ENCODE measurements at places on chromosomes 2 and 18.

DNA sequence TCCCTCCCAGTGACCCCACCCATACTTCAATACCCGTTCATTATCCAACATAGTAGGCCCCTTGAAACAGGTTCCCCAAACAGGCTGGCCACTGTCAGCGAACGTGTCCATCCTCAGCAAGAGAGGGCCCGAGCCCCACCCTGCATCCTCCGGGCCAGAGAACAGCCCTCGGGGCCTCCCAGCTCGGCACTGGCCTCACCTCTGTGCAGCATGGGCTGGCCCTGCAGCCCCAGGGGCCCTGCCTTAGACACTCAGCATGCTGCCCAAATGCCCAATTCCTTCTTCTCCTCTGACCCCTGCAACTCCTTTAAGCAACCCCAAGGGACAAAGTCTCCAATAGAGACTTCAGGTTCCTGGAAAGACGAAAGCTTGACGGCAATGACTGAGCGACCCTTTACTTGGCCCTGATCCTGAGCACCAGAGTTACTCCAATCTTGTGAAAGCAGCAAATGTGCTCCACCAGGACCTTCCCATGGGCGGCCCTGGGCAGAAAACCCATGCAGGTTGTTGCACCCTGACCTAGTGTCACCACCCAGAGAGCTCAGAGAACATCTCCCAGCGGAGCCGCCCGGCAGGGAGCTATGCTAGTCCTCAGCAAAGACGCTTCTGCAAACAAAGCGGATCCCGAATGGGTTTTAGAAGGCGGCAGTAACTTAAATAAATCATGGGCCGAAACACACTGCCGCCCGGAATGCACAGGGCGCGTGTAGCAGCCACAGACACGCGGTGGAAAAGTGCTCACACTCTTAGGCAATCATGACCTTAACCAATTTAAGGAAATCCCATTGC is 782 bp downstream of the COL6A3 start:
- DNase-seq: no peak

DNA sequence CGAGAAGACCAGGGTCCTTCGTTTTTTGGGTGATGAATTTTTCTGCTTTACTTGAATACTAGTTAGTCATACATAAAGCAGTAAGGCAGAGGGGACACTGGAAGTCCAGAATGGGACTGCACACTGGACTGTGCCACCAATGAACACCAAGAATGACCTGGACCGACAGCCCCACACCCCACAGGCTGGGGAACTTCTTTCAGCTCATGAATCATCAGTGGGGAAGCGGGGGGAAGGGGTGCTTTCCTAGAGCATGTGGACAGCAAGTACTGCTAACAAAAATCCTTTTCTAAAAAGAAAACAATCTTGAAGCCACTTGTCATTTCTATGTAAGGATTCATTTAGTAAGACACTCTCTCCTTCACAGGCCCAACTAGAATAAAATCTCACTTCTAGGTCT is 86.0 kb downstream of the DTNB start:
- DNase-seq: no peak

DNA sequence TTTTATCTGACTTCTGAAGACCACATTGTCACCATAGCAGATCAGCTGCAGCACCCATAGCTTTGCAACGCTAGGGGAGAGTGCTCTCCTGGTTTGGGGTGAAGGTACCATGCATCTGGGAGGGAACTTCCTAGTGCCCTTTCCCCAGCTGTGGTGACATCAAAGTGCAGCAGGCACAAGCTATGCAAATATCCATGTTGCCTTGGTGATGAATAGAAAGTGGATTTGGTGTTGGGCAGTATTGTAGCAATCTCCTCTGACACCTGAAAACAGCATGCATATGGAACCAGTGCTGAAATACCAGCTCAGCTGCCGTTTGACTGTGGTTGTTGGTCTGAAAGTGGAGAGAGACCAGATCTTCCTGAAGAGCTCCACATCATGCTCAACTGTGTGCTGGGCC is 37.1 kb downstream of the BCL2L11 start:
- no peak for DNase-seq

- no peak for DNase-seq
Measured at GRCh38 chr2:95274291-95275150, at the start of gene PROM2. PROM2 (plus strand) TSS chr2:95274449; CDS start chr2:95274586, 137 bp downstream.

DNA sequence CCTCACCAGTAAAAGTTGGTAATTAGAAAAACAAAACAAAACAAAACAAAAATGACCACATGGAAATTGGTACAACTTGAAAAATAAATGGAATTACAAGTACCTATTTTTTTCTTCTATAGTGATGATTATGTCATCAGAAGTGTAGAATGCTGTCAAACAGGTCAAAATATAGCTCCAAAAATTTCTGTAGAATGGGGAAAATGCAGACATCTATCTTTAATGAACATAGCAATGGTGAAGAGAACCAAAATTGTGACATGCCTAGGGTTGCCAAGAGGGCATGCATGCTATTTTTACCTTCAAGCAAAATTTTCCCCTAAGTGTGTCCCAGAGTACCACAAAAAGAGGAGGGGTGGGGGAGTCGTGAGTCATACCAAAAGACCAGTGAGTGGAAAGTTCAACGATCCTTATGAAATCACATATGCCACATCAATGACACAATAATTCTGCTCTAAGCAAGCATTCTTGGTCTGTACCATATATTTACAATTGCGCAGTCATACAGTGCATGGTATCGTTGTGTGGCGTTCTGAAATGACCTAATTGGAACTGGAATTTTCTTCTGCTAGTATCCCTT is 1436.4 kb downstream of the SUCLG1 start:
- no peak for DNase-seq

DNA sequence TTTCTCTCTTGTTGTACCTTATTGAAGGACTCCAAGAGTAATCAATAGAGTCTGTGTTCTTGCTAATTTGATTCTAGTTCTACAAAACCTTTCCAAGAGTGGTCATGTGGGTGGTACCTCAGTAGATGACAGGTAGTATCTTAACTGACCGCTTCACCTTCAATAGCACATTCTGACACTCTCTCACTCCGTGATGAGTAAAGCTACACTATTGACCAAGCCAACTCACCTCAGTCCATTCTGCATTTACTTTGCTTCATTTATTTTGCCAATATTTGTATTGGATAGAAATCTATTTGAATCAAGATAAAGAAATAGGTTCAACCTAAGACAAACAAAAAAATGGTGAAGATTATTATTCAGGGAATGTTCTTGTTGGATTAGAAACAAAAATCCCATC is 1869.6 kb upstream of the CELF4 start:
- DNase-seq: no peak

DNA sequence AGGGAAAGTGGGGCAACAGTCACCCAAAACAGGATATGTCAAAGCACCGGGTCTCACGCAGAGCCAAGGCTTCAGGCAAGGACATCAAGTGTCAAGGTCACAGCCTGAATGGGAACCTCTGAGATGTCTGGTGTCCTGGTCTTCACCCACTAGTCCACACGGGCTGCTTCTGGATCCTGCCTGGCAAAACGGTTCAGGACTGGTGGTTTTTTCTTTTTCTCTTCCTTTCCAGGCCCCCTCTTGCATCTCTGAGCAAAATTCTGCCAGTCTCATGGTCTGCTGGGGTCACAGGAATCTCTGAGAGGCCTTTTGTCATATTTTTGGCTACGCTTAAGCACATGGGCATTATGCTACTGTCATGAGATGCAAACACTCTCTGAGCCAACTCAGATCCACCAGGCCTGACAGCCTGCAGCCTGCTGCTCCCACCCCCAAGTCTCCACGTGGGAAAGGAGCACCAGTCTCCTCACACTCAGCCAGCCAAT is 518.2 kb upstream of the ZEB2 start:
- DNase-seq: no peak

GRCh38 chr2:36584148-36584794 is 13.7 kb downstream of the FEZ2 start:
- no peak for DNase-seq

DNA sequence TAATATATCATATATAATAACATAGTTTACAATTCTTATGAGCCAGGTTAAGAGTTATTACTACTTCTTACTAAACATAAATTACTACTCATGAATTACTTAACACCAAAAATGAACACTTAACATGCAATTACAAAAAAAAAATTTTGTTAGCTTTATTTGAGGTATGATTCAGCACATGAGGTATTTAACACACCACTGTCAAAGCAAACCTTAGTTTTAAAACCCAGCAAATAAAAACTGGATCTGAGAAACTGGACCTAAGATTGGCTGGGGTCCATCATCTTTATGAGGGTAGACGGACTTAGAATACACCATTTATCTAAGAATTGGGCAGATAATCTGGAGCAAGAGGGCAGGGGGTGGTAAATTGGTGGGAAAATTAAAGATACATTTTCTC is 81.8 kb upstream of the CREB1 start:
- DNase-seq: no peak

- no peak for DNase-seq
Measured at GRCh38 chr2:102737431-102737830, 24.4 kb upstream of the TMEM182 start.

DNA sequence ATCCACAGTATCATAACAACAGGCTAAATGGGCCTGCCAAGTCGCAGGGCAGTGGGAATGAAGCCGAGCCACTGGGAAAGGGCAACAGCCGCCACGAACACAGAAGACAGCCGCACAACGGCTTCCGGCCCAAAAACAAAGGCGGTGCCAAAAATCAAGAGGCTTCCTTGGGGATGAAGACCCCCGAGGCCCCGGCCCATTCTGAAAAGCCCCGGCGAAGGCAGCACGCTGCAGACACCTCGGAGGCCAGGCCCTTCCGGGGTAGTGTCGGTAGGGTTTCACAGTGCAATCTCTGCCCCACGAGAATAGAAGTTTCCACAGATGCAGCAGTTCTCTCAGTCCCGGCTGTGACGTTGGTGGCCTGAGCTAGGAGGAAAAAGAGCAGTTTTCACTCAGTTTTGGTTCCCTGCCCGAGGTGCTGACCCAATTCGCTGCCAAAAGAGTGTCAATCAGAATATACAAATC is 32.2 kb downstream of the KCTD18 start:
- no peak for DNase-seq

DNA sequence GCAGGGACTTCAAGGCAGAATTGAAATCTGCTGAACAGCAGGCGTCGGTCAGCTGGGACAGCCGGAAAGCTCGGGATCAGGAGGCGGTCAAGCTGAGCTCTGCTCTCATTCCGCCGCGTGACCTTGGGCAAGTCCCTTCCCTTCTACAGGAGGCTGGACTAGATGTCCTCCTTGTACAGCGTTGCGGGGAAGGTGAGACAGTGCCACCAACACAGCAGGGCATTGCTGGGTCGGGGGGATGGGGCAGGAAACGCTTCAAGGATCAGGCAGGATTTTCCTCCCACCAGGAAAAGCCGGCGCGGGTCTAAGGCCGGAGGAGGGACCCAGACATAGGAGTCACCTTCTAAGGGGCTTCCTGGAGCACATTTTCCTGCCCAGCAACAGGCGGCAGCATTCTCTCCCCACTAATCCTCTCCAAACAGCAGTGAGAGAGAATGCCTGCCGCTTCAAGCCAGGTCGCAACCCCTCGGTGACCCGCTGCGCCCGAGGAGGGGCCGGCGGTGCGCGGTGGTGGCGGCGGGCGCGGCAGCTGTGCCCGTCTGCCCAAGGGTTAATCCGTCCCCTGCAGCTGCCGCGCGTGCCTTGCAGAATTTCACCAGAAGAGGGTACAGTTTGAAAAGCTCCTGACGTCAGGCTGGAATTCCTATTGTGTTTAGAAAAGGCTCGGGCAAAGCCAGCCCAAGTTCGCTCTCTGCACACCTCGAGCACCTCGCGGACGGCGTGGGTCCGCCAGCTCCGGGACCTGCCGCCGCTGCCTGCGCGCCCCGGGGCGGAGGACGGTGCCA is at the start of gene KCNF1:
KCNF1 (plus strand) TSS at position 644 of the 785 bp plus-strand sequence. CDS start 493 bp downstream, outside the sequence.
- no peak for DNase-seq

GRCh38 chr18:39838831-39839230 is 2116.2 kb upstream of the PIK3C3 start:
- no peak for DNase-seq

GRCh38 chr2:225002656-225003045 is 39.6 kb downstream of the DOCK10 start:
- no peak for DNase-seq

- no peak for DNase-seq
Measured at GRCh38 chr2:17539611-17540092, 844 bp upstream of the VSNL1 start.

GRCh38 chr2:65714866-65715265 is 282.5 kb upstream of the SPRED2 start:
- DNase-seq: no peak

GRCh38 chr18:51545446-51545845 is 348.0 kb upstream of the MEX3C start:
- DNase-seq: no peak

DNA sequence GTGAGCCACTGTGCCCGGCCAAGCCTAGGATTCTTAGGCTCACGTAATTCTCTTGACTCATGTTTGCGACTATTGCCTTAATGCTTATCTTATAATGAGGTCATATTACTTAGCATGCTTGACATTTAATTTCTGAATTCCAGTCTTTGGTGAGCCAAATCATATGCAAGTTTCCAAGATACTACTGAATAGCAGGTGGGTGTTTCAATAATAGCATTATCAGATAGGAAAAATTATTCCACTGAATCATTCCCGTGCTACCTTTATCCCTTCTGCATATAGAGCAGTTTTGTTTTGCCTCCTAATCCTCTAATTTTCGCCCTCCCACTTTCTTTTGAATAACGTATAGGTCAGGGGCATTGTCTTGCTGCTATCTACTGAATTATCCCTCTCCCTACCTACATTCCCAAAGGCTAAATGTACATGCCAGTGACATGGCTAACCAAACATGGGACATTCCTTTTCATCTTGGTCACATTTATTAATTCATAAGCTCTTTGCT is 4.9 kb downstream of the DAW1 start:
- no peak for DNase-seq

DNA sequence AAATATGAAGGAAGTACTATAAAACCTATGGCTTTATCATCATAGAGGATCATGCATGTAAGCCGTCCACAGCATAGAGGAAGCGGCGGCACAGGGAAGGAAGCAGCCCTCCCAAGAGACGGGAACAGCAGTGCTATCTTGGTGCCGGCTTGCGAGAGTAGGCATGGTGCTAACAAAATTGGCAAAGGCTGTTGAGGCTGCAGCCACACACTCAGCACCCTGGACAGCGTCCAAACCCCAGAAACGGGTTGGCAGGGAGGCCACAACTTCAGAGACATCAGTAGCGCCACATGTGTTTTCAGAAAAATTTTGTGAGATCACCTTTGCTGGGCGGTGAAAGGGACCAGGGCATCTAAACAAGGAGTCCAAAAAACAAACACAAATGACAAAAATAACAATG is 37.7 kb downstream of the NETO1 start:
- DNase-seq: no peak

GRCh38 chr18:57220930-57221483 is 74.1 kb downstream of the BOD1L2 start:
- DNase-seq: no peak

DNA sequence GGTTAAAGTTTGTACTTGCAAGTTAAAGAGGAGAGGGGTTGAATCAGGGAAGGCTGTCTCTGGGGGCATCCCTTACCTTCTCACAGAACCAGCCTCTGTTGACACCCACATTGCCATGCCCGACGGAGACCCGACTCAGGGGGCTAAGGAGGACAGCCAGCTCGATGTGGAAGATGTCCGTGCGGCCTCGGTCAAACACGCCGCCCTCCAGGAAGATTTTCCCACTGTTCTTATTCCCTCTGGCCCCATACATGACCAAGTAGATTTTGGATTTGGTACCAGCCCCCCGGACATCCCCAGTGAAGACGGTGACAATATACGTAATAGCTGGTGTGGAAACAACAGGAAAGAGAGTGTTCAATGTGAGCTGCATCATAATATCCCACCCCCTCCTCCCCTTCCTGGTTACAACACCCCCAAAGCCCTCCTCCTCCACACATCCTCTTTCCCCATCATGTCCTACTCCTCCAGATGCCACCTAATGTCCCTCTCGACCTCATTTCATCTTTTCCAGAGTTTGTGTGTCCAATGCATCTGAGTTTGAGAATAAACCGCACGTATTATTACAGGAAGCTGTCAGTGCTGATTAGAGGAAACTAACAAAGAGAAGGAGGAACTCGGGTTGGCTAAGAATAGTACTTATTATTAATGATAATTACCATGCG is 55.7 kb downstream of the LOXHD1 start:
- no peak for DNase-seq

All from activated naive CD4-positive, alpha-beta T cell (primary cell).